COR-L47 (cell line): ENCODE measurements at places on chromosomes 7 and 10.

DNA sequence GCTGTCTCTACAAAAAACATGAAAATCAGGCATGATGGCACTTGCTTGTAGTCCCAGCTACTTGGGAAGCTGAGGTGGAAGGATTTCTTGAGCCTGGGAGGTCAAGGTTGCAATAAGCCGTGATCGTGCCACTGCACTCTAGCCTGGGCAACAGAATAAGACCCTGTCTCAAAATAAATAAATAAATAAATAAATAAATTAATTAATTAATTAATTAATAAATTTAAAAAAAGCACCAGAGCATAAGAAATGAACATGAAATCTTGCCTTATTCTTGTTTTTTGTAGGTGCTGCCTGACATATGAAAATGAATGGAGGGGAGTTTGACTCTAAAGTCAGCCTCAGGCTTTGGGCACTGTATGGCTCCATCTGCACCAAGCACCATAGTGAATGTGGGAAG, 69.9 kb downstream of the GATA3 start:
- no peak for DNase-seq

- DNase-seq = no peak
Measured at GRCh38 chr7:99615989-99616358, 772 bp upstream of the ZSCAN25 start.

DNA sequence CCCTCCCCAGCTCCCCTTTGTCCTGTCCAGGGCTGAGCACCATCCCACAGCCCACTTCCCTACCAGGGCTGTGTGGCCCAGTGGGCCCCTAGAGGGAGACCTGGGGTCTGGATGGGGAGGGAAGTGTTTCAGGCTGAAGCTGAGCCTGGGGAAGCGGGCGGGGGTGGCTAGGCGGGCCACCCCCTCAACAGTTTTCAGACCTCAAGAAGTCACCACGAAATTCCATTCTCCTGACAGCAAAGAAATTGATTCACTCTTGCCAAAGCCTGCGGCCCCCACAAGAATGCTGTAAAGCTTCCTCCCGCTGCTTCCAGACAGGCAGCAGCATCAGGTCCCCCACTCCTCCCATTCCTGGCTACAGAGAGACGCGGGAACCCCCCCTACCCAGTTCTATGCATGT, 2.5 kb upstream of the LFNG start:
- DNase-seq = no peak

GRCh38 chr7:123190109-123190831, 9.5 kb downstream of the SLC13A1 start:
- no peak for DNase-seq

GRCh38 chr10:103042908-103043307, 124.8 kb downstream of the CNNM2 start:
- no peak for DNase-seq

- DNase-seq = no peak
Measured at GRCh38 chr7:148835854-148836253, 48.2 kb downstream of the EZH2 start.
